ENCODE measurements at places on chromosomes 3 and 15.

GRCh38 chr3:192091831-192092230, 630.9 kb downstream of the PYDC2 start:
- DNase-seq, result no peak

- DNase-seq, result no peak
These were observed 69.2 kb downstream of the ISG20 start for GRCh38 chr15:88707771-88708654.

- no peak for DNase-seq
These were observed 107.0 kb upstream of the RPL32 start for GRCh38 chr3:12948371-12948770.

DNA sequence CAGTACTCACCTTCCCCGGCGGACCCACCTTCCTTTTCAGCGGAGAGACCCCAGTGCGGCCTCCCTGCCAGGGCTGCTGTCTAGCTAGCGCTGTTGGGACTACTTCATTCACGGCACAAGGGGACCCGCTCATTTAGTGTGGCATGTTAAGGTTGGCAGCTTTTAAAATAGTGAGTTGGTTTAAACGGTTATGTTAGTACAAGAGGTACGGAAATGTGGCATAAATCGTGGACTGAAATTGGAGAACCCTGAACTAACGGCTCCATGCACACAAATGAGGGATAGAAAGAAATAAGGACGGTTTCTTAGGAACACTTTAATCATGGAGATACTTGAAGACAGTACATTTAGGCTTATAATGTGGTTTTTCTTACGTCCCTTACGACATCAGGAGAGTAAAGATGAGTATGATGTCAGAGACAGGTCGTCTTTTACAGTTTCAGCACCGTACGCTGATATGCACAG, 752 bp downstream of the CEP63 start:
- no peak for DNase-seq

DNA sequence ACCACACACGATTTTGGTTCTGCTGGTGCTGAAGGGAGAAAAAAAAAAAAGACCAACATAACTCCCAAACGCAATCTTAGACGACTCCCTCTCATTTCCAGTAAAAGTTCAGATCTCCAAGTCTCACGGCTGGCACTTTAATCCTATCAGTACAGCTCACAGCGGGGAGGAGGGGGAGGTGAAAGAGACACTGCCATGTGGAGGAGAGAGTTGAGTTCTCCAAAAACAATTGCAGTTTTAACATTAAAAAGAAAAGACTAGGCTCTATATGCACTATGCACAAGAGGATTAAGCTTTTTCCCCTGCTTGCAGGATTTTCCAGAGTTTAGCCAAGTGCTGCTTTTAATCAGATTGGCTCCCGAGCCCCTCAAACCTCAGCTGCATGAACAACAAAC, 16.8 kb downstream of the BMF start:
- DNase-seq, result no peak

DNA sequence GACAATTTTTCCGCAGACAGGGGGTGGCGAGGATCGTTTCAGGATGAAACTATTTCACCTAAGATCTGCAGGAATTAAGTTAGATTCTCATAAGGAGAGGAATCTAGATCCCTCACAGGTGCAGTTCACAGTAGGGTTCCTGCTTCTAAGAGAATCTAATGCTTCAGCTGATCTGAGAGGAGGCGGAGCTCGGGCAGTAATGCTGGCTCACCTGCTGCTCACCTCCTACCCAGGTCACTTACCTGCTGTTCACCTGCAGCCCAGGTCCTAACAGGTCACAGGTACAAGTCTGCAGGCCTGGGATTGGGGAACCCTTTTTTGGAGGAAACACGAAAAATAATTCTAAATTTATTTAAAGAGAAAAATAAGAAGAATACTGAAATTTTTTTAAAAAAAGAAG, 406.8 kb downstream of the MCTP2 start:
- no peak for DNase-seq

DNA sequence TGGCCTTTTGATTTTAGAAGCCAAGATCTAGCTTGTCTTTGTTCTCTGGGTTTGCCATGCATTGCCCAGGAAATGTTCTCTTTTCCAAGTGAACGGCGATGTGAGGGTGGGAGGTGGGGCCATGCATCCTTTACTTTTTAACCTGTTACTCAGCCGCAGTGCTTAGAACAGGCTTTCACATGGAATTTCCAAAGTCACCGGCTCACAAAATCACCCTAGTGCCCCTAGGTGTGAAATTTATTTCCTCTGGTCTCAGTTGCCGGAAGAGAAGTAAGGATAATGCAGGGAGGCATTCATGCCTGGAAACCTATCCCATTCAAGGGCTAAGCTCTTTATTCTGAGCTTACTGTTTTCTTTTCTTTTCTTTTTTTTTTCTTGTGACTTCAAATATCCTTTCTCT, 93.2 kb downstream of the CACNA2D3 start:
- no peak for DNase-seq

DNA sequence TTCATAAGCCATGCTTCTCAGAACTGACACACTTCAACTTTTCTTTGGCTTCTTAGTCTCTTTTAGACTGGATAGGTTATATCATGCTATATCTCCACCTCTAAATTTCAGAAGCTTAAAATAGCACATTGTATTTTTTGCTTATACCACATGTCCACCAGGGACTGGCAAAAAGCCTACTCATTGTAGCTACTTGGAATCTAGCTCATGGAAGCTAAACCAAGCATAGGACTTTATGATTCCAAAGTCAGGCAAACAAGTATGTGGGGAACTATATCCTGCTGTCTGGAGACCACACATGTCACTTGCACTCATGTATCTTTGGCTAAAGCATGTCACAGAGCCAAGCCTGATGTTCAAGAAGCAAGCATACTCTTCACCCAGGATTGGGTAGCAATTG, 245.0 kb upstream of the RASGRP1 start:
- DNase-seq, result no peak

DNA sequence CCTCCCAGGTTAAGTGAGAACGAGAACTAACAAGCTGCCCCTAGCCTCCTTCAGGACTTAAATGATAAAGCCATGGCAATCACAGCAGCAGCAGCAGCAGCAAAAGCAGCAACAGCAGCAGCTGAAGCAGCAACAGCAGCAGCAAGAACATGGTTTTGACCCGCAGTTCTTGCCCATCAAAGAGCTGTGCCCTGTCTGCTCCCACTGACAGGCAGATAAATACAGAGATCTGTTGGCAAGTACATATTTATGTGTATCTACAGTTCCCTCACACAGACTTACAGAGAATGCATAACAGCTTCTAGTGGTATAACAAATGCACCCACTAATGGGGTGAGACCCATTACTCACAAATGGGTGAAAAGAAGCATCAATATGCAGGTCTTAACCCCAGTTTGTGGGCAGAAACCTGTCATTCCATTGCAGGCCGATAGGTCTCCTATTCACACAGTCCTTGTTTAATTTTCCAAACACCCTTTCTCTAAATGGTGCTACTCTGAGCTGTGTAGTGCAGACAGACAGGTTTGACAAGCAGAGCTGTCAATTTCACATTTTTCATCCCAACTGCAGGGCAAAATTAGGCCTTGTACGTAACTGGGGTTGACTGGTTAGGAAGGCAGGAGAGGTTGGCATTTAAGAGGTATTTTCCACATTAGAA, 316.3 kb downstream of the TIGIT start:
- no peak for DNase-seq

GRCh38 chr15:52185151-52185561, 6.0 kb downstream of the GNB5 start:
- peak; percentile 29 for DNase-seq

DNA sequence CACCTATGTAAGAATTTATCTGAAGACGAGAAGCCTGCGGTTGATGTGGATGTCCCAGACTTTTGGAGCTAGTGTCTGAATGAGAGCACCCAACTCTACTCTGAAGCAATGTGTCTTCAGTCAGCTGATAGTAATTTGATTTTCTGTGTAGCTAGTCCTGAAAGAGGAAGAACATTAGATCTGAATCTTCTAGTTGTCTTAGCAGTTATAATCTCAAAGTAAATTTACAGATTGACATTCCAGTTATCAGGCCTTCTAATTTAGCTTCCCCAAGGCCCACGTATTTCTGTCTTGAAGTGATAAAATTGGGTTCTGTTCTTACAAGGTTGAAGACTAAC, 1.5 kb downstream of the TCAIM start:
- no peak for DNase-seq

DNA sequence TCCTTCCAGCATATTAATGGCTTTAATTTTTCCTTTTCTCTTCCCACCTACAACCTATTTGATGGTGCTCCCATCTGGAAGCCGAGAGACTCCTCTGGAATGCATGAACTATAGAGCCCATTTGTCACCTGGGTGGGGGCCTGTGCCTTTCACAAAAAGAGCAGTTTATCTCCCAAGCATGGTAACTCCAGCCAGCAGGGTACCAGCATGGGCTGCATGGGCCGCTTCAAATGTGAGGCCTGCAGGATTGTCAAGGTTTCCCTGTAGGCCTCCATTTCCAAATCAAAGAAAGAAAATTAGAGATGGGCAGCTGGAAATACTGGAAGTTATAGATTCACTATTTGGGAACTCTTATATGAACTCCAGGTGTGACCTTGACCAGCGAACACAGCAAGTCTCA, 50.7 kb upstream of the SKOR1 start:
- DNase-seq, result no peak

DNA sequence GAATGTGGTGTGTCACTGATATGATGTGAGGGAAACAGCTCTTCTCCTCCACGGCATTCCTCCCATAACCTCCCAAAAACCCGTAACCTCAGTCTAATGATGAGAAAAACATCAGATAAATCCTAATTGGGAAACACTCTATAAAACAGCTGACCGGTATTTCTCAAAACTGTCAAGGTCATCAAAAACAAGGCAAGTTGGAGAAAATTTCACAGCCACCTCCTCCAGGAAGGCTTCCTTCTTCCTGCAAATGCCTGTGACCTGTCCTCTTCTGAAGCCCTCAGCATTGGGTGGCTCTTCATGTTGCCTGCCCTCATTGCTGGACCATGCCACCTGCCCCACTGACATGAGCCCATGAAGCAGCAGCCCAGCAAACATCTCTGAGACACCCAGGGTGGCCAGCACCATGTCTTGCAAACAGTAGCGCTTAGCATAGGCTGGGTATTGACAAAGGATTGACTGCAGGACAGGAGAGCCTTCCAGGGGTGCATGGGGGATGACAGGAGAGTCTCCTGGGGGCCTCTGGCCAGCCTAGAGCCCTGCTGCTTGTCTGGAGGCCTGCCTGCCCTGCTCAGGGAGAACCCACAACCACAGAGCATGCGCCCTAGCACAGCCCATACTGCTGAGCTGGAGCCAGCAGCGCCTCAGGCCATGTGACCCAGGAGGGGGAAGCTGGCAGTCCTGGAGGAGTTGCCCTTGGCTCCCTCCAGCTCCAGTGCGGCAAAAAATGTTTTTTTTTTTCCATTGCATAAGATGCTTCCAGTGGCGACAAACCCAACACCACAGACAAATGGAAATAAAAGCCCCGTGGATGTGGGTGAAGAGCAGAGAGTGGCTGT, 49.7 kb downstream of the XXYLT1 start:
- DNase-seq, result no peak

GRCh38 chr3:162729686-162730085, 1233.1 kb downstream of the OTOL1 start:
- DNase-seq, result no peak

DNA sequence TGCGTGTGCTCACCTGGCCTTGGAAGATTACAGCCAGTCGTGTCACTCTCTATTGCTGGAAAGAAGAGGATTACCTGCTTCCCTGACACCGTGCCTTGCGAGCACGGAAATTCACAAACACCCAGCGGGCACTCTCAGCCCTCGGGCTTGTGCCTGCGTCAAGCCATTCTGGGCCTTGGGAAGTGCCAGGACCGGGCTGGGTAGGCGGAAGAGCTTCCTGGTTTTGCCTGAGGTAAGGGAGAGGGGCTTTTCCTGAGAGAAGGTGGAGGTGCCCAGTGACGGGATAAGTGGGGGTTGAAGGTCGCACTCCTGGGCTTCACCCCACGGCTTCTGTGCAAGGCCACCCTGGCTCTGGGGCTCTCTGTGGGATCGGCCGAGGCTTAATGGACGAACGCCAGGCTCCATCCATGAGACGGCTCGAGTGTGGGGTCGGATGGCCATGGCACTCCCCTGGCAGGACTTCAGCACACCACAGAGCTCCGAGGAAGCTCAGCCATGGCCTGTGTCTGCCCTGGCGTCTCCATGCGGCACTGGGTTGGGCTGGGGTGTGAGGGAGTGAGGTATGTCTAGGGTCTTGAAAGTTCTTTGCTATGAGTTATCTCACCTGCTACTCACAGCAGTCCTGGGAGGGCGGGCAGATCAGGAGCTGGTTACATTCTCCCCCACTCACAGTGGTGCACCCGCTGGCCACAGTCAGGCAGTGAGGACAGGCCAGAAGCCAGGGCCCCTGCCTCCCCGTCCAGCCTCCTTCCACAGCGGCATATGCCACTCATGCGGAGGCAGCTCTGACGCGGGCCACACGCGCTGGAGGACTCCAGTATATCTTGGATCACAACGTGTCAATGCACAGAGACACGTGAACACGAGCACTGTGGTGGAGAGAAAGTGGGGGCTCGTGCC, 209.0 kb downstream of the XXYLT1 start:
- no peak for DNase-seq

- no peak for DNase-seq
These were observed 38.7 kb downstream of the SPINK8 start for GRCh38 chr3:48294611-48295263.

GRCh38 chr15:25830844-25831451, 32.2 kb downstream of the ATP10A start:
- no peak for DNase-seq

DNA sequence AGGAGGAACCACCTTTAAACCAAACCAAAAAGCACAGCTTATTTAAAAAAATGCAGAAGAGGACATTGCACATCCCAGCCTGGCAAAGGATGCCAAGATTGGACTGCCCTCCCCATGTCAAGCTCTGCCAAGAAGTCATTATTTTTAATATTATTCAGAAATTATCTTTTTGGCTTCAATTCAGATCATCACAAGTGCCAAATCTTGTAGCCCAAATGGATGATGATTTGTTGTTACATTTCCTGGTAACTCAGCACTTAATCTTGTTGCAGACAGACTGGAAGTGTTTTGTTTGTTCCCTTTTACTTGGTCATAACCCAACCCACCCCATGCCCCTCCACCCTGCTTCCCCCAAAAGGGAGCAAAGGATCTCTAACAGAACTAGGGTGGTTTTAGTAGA, 28.1 kb upstream of the LXN start:
- no peak for DNase-seq

DNA sequence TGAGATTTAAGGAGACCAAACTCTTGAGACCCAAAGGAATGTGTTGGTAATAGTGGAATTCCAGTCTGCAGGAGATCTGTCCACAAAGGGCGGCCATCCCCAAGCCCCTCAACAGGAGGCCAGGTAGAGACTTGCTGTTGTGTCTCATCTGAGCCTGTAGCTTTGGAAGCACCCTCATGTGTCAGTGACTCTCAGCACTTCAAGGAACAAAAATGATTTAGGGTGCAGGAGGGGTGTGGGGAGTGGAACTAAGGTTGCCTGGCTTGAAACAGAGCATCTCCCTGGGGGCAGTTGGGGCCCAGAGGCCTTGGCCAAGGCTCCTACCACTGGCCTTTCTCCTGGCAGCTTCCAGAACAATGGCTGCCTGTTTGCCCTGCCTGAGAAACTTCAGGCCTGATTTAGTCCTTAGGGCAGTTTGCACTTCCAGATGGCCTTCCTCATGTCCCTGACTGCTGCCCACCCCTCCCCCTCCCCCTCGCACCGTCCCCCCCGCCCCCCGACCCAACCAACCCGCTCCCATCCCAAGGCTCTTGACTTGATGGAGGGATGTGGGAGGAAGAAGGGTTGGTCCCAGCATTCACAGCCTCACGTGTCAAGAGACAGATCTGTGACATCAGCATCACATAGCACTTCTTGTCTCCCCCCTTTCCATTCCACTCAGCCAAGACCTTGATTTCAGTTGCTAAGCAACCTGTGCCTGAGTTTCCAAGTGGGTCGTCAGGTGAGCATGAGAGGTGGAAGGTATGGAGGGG, 77.1 kb downstream of the CORO2B start:
- DNase-seq, result no peak

- DNase-seq, result no peak
These were observed 27.7 kb downstream of the RAB7A start for GRCh38 chr3:128753715-128754114.

All from heart left ventricle (tissue), 16 donors.